ENCODE measurements at places on chromosomes 3 and 15.

- DNase-seq = no peak
These were observed 5.5 kb downstream of the CDAN1 start for GRCh38 chr15:42731461-42731860.

- DNase-seq = no peak
These were observed 14.7 kb downstream of the ST3GAL6 start for GRCh38 chr3:98777801-98778220.

- DNase-seq = no peak
These were observed 9.2 kb downstream of the PLSCR4 start for GRCh38 chr3:146241523-146242240.

DNA sequence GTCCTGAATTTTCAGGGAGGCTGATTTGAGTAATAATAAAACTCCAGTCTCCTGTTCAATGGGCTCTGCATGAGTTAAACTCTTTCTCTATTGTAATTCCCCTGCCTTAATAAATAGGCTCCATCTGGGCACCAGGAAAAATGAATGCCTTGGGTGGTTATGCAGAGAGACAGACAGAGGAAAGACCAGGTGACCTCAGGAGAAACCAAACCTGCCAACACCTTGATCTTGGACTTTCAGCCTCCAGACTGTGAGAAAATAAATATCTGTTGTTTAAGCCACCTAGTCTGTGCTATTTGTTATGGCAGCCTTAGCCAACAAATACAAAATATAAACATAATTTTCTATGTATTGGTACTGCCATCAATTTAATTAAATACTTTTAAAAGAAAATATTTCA lies 64.8 kb upstream of the RAP2B start:
- DNase-seq = no peak

DNA sequence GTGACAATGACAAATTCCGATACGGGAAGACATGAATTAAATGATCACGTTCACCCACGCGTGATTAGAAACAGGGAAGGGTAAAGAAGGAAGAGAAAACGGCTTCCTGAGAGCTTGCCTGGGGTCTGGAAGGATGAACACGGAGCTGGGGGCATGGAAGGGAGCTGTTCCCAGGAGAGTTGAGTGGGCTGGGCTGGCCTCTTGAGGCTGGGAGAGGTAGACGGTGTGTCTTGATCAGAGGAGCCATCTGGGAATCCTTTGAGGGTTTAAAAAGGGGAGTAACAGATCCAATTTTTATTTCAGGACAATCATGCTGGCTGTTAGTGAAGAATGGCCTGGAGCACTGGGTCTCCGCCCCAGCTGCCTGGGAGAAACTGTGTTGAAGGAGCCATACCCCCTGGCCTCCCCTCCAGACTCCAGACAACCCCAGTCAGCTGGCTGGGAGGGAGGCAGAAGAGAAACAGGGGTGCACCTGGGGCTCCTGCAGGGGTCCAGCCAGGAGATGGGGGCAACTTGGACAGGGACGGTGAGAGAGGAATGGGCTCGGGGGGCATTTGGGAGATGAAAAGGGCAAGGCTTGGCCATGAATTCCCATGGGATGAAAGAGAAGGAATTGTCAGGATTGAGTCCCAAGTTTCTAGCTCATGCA lies 53.6 kb upstream of the CGNL1 start:
- DNase-seq = no peak

- no peak for DNase-seq
These were observed 164.3 kb upstream of the LRIG1 start for GRCh38 chr3:66665021-66665695.

- DNase-seq = no peak
These were observed 113.3 kb downstream of the RYR3 start for GRCh38 chr15:33424025-33424424.

DNA sequence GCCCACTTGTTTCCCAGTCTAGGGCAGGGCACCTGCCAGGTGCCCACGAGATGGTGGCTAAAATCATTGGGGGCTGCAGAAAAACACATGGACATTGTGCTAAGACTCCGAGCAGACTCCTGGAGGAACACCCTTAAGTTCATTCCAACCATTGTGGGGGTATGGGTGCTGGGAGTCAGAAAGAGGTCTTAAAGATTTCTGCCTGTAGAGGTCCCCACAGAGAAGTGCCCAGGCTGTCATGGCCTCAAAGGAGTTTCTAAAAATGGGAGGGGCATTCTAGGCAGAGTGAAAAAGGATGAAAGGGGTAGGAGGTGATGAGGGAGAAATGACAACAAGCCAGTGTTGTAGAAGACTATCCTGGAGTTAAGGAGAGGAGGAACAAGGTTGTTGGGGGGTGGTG lies 17.1 kb downstream of the RBP1 start:
- DNase-seq = no peak

DNA sequence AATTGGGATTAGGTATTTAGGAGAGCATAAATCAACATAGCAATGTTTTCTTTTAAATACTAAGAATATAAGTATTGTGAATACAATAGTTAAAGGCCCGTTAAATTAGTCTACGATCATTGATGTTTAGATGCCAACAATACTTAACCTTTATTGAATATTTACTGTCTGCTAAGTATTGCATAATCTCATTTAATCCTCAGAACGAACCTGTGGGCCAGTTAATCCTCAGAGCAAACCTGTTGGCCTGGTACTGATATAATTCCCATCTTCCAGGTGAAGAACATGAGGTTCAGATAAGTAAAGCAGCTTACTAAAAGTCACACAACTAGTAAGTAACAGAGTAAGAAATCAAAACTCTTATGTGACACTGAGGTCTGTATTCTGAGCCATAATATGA lies 57.4 kb upstream of the ACKR4 start:
- DNase-seq = no peak

- no peak for DNase-seq
These were observed 11.8 kb downstream of the VILL start for GRCh38 chr3:38002291-38002876.

DNA sequence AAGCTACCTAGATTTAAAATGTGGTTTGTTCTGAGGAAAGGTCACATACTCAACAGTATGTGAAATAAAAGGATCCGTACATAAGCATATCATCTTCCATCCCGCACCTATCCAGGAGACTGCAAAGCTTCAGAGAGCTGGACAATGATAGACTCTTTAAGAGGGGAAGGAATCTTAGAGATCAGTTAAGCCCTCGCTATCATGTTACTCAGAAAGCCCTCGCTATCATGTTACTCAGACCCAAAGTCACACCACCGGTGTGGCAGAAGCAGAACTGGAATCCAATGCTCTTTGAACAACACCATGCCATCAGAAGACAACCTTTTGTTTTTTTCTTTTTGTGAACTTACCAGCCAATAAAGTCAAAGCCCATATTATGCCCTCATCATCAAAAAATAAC lies 5.8 kb downstream of the ANO10 start:
- no peak for DNase-seq

DNA sequence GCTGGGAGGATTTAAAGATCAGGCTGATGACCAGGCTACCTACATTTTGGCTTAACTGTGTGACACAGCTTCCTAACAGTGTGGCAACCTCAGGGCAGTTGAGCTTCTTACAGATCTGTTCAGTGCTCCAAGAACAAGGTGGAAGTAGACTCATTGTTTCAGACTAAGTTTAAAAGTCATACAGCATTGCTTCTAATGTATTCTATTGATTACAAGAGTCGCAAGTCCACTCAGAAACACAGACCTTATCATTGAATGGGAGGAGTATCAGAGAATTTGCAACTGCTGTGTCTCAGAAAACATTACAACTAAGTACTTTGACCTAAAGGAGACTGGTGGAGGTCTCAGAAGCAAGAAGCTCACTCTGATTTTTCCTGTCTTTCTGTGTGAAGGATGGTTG lies 579.5 kb upstream of the TGFBR2 start:
- DNase-seq = no peak

GRCh38 chr15:50109076-50109987 lies 9.7 kb downstream of the ATP8B4 start:
- no peak for DNase-seq

- no peak for DNase-seq
These were observed 302.0 kb downstream of the WDR72 start for GRCh38 chr15:53457479-53457878.

GRCh38 chr3:34382859-34383258 lies 584.4 kb downstream of the PDCD6IP start:
- no peak for DNase-seq
